Activated naive CD4-positive, alpha-beta T cell treated with anti-CD3 and anti-CD28 coated beads for 36 hours (primary cell): ENCODE measurements at places on chromosomes 7 and 10. TPM values are rescaled to one million over a fixed set of nuclear protein-coding genes. Genes with fewer than 3 reads are reported as not detected.

Gene DNAH11
- total RNA-seq, result 0.02 TPM

Gene CCDC7
- total RNA-seq, result 6.8 TPM

Gene RADIL
- 0.42 TPM for total RNA-seq

Gene TRPV5
- total RNA-seq, result not detected

GRCh38 chr7:135414850-135415439 lies 95.0 kb downstream of the CNOT4 start:
- H3K4me1 ChIP-seq, result peaks cover 6% of the 10 kb centered on the region
- H3K4me3 ChIP-seq, result no peak overlapping the region
- DNase-seq, result peak; percentile 58
- H3K27ac ChIP-seq, result no peak overlapping the region

- peaks cover 28% of the 10 kb centered on the region for H3K4me1 ChIP-seq
- no peaks in the 10 kb centered on the region for H3K36me3 ChIP-seq
- H3K27ac ChIP-seq, result no peak overlapping the region
- no peaks in the 10 kb centered on the region for H3K27me3 ChIP-seq
- DNase-seq, result no peak
These were observed 142.0 kb downstream of the NRBF2 start for GRCh38 chr10:63275094-63275493.

GRCh38 chr7:101629171-101629570 lies at the start of gene MYL10:
Gene MYL10, minus strand, starts transcription at chr7:101629296. Its CDS starts 178 bp downstream, at chr7:101629118.
- H3K27me3 ChIP-seq, result peaks cover 10% of the 10 kb centered on the region
- H3K4me1 ChIP-seq, result no peaks in the 10 kb centered on the region
- H3K4me3 ChIP-seq, result no peak within 1 kb of the TSS
- no peak for DNase-seq
- H3K27ac ChIP-seq, result no peak within 1 kb of the TSS

DNA sequence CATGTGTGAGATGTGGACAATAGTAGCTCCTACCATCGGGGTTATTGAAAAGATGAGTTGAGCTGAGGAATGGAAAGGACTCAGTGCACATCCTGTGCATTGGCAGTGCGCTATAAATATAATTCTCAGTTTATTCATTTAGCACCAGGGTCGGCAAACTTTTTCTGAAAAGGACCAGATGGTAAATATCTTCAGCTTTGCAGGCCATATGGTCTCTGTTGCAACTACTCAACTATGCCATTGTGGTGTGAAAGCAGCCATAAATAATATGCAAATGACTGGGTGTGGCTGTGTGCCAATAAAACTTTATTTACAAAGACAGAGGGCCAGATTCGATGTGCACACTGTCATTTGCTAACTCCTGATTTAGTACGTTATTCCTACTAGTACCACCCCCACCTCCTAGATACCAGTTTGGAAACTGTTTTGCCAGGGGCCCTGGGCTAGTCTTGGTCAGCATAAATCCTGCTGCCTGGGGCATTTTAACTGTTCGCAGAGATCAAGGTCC lies 422.9 kb upstream of the MKI67 start:
- no peak overlapping the region for H3K4me3 ChIP-seq
- H3K27me3 ChIP-seq, result no peaks in the 10 kb centered on the region
- H3K4me1 ChIP-seq, result no peaks in the 10 kb centered on the region
